ENCODE measurements at places on chromosomes 7 and 10. TPM values are rescaled to one million over a fixed set of nuclear protein-coding genes. Genes with fewer than 3 reads are reported as not detected.

Gene GRB10
- total RNA-seq: 69.5 TPM

Gene MKLN1
- total RNA-seq: 49.8 TPM

Gene PRKAR2B
- 2.5 TPM for total RNA-seq

Gene INA
- 0.29 TPM for total RNA-seq

Gene ADCYAP1R1
- total RNA-seq: not detected

Gene CCZ1B
- total RNA-seq: 50.4 TPM

Gene PNLIPRP3
- 0.59 TPM for total RNA-seq

Gene CRHR2
- total RNA-seq: not detected

Gene MEOX2
- 3.8 TPM for total RNA-seq

Gene FOXI2
- not detected for total RNA-seq

Data from osteoblast (primary cell).